ENCODE measurements at places on chromosomes 7 and 10. TPM values are rescaled to one million over a fixed set of nuclear protein-coding genes. Genes with fewer than 3 reads are reported as not detected.

DNA sequence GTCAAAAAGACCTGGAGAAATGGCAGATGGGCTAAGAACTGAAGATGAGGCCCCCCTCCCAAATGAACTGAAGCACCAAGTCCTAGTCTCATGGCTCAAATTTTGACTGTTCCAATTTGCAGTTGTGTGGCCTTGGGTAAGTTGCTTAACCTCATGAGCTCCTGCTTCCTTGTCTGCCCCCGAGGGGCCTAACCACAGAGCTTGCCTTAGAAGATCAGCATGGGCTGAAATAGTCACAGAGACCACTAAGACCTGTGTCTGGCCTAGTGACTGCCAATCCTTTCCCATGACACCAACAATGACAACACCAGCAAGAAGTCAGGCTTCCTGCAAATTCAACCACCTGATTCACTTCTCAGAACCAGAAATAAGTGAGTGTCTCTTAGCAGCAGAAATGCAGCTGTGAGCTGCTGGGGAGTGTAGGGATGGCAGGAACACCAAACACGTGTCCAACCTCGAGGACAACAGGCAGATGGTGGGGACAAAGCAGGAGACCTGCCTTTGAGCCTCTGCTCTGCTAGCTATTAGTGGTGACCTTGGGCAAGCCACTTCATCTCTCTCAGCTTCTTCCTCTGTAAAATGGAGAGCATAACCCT, 23.7 kb downstream of the CRHR2 start:
- no peak overlapping the region for H3K27ac ChIP-seq
- no peaks in the 10 kb centered on the region for H3K27me3 ChIP-seq
- H3K36me3 ChIP-seq = no peaks in the 10 kb centered on the region
- H3K4me1 ChIP-seq = no peaks in the 10 kb centered on the region
- no peak overlapping the region for H3K4me3 ChIP-seq

DNA sequence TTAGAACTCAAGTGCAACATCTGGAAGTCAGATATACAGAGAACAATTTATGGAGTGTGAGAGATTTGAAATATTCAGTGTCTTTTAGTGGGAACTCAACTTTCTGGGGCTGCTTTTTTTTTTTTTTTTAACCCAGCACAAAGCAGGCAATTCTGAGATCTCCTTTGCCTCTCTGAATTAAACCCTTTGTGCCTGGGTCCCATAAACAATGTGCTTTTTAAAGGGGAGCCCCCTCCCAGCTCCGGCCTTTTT, 146.8 kb downstream of the CELF2 start:
- peaks cover 20% of the 10 kb centered on the region for H3K4me1 ChIP-seq
- no peaks in the 10 kb centered on the region for H3K36me3 ChIP-seq
- no peak overlapping the region for H3K4me3 ChIP-seq
- DNase-seq = no peak

- peaks cover 44% of the 10 kb centered on the region for H3K36me3 ChIP-seq
- H3K4me1 ChIP-seq = no peaks in the 10 kb centered on the region
- H3K27me3 ChIP-seq = no peaks in the 10 kb centered on the region
- peak overlapping the region; percentile 5 for H3K4me3 ChIP-seq
- no peak overlapping the region for H3K27ac ChIP-seq
Observed at GRCh38 chr7:149494738-149495368, 2.8 kb downstream of the ZNF746 start.

TSPAN13 gene
- 24.7 TPM for total RNA-seq

CAV2 gene
- 189 TPM for total RNA-seq

SLC25A40 gene
- total RNA-seq = 22.9 TPM

ZEB1 gene
- total RNA-seq = 135 TPM

DNA sequence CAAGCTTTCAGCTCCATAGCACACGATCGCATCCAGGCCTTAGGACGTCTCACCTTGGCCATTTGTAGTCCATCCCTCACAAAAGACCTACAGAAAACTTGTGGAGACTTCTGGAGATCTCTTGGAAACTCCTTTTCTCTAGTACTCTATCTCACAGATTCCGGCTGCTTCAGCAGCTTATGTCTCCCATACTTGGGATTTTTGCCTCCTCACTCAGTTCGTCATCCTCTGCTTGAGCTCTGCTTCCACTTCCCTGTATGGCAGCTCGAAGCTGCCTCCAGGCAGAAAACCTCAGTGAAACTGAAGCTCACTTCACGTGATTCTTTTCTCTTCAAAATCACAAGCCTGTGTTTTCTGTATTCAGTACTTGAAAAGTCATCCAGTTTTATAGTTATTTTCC, 178.7 kb upstream of the GDF10 start:
- no peak overlapping the region for H3K27ac ChIP-seq
- no peak overlapping the region for H3K4me3 ChIP-seq
- DNase-seq = no peak
- no peaks in the 10 kb centered on the region for H3K4me1 ChIP-seq

- H3K36me3 ChIP-seq = peaks cover 88% of the 10 kb centered on the region
- H3K4me1 ChIP-seq = no peaks in the 10 kb centered on the region
- no peak overlapping the region for H3K27ac ChIP-seq
- no peaks in the 10 kb centered on the region for H3K27me3 ChIP-seq
- DNase-seq = no peak
- H3K4me3 ChIP-seq = no peak overlapping the region
Observed at GRCh38 chr10:385571-386300, 250.5 kb downstream of the ZMYND11 start.

NUTM2B gene
- 1.5 TPM for total RNA-seq

DNA sequence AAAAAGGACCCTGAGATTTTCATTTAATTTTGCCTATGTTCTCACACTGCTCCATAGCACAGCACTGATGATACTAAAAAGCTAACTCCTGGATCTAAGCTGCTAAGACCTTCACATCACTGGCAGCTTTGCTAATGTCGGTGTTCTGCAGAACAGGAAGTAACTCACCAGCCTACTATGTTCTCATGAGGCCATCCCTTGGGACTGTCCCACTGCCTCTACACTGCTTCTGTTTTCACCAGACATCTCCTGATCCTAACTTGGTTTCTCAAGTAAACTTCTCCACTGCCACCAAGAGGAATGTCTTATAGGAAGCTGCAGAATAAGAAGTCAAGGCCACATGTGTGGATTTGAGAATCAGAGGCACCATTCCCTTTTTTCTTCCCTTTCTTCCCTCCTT, 15.1 kb downstream of the HTR7 start:
- H3K4me3 ChIP-seq = no peak overlapping the region
- DNase-seq = no peak
- H3K4me1 ChIP-seq = no peaks in the 10 kb centered on the region
- no peaks in the 10 kb centered on the region for H3K36me3 ChIP-seq
- H3K27ac ChIP-seq = no peak overlapping the region

- H3K4me1 ChIP-seq = no peaks in the 10 kb centered on the region
- H3K4me3 ChIP-seq = no peak overlapping the region
- no peak overlapping the region for H3K27ac ChIP-seq
Observed at GRCh38 chr7:156100086-156100485, 287.8 kb upstream of the SHH start.

- no peak overlapping the region for H3K4me3 ChIP-seq
- DNase-seq = peak; percentile 42
- no peaks in the 10 kb centered on the region for H3K36me3 ChIP-seq
- H3K4me1 ChIP-seq = no peaks in the 10 kb centered on the region
Observed at GRCh38 chr7:55641273-55641691, 69.0 kb upstream of the VOPP1 start.

CALHM3 gene
- total RNA-seq = not detected

- H3K27ac ChIP-seq = no peak overlapping the region
- no peaks in the 10 kb centered on the region for H3K4me1 ChIP-seq
- no peak overlapping the region for H3K4me3 ChIP-seq
- H3K36me3 ChIP-seq = no peaks in the 10 kb centered on the region
- H3K27me3 ChIP-seq = no peaks in the 10 kb centered on the region
- no peak for DNase-seq
Observed at GRCh38 chr7:73341877-73342276, 13.9 kb downstream of the FKBP6 start.

GRCh38 chr10:7697426-7697825, 5.7 kb upstream of the ITIH2 start:
- no peaks in the 10 kb centered on the region for H3K36me3 ChIP-seq
- no peak for DNase-seq
- H3K4me3 ChIP-seq = no peak overlapping the region
- no peaks in the 10 kb centered on the region for H3K4me1 ChIP-seq

DNA sequence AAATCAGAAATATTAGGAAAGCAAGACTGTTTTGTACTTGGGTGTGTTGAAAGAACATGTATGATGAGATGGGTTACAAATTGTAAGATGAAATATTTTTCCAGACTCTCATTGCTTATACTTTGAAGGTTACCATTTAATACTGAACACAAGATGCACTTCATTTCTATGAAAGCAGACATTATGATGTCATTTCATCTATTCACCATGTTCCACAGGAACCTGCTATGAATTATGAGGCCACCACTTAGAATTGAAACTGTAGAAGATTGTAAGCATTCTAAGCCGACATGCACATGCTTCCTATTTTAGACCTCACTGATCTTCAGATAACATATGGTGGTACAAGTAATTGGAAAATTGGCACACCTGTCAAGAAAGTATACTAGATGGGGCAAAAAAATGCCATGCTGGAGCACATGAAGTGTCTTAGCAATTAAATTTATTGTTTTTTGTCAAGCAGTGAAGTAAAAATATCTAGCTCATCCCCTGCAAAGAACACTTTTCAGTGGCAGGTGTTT, 195.0 kb downstream of the PHF14 start:
- H3K4me3 ChIP-seq = no peak overlapping the region
- no peak overlapping the region for H3K27ac ChIP-seq
- peaks cover 12% of the 10 kb centered on the region for H3K4me1 ChIP-seq
- no peaks in the 10 kb centered on the region for H3K36me3 ChIP-seq

NPTX2 gene
- 6.6 TPM for total RNA-seq

CRPPA gene
- total RNA-seq = 1.1 TPM

- no peak for DNase-seq
- H3K4me1 ChIP-seq = no peaks in the 10 kb centered on the region
- H3K27me3 ChIP-seq = no peaks in the 10 kb centered on the region
- no peak overlapping the region for H3K4me3 ChIP-seq
- H3K36me3 ChIP-seq = peaks cover 7% of the 10 kb centered on the region
Observed at GRCh38 chr7:77687747-77688144, 8.5 kb upstream of the RSBN1L start.

DNA sequence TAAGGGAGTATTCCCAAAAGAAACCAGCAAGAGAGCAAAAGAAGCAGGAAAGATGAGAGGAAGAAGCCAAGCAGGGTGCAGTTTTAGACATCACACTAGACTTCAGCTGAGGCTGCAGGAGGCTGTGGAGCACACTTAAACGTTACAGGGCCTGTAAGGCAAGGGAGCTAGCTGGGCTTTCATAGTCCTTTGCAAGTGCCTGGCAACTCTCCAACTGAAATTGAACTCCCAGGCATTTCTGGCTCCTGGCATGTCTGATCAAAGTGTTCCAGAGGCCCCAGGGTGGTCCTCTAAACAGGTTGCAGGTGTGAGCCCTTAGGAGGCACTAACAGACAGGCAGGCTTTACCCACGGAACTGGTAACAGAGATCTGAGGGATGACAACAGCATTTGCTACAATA, 750.2 kb downstream of the XPNPEP1 start:
- no peaks in the 10 kb centered on the region for H3K36me3 ChIP-seq
- DNase-seq = no peak
- H3K4me1 ChIP-seq = no peaks in the 10 kb centered on the region
- H3K4me3 ChIP-seq = no peak overlapping the region
- H3K27me3 ChIP-seq = no peaks in the 10 kb centered on the region

Data from heart left ventricle (tissue), 16 donors.